ENCODE measurements at places on chromosomes 6 and 20.

DNA sequence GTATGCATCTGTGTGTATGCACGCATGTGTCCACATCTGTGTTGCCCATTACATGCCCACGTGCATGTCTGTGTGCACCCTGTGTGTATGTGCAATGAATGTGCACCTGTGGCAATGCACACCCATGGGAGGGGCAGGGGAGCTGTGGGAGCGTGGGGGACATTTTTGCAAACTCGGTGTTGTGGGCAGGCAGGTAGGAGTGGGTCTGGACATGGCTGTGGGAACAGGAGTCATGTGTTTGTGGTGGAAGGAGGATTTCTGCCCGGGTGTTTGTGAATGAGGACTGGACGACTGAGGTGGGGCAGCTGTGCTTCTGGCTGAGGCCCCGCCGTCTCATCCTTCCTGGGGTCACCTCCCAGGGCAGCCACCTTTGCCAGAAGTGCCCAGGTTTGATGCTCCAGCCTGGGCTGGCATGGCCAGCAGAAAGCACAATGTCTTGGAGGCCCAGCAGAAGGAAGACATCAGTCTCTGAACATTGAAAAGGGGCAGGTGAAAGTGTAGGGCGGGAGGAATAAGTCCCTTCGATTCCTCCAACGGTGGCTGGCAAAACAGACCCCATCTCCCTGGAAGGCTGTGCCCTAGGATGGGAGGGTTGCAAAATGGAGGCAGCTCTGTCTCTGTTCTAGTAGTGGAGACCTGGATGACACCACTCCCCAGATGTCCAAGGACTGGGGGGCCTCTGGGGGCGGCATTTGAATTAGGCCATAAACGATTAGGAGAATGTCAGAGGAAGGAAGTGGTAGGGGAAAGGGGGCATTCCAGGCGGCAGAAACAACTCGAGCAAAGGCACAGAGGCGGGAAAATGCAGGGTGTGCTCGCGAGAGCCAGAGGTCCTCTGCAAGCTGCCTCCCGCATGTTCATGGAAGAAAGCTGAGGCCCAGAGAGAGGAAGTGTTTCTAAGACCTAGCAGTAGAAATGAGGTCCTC is 19.1 kb upstream of the ARMC12 start:
- peak; percentile 59 for DNase-seq

DNA sequence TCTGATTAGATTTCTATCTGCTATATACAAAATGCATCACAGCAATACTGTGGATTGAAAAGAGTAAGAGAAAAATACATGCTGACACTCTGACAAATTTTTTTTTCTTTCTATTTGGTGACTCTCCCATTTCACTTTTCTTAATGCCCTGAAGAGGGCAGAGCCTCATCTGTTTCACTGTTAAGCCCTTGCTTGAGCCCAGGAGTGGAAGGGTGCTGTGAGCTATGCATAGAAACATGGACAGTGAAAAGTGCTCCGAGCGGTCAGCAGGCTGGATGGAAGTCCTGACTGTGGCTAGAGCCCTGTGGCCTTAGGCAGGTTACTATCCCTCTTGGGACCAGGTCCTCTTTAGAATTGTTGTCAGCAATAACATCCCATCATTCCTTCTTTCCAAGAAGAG is 17.4 kb upstream of the CSE1L start:
- no peak for DNase-seq

- DNase-seq: no peak
Measured at GRCh38 chr6:157804448-157805327, 18.4 kb upstream of the SNX9 start.

DNA sequence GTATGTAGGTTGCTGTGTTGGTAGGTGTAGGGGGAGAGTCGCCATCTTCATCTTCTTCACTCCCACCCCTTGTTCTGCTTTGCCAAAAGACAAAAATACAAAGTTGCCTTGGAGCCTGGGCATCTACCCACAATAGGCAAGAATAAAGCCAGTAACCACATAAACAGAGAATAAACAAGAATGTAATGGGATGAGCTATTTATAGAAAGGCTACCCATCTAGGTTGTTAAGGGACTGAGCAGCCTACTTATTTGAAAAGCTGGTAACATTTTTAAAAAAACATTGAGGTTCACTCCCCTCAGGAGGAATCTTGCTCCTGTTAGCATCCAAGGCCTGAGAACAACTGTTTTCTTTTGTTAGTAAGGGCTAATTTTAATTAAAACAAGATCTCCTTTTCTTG is 301.4 kb upstream of the STXBP5 start:
- DNase-seq: no peak

DNA sequence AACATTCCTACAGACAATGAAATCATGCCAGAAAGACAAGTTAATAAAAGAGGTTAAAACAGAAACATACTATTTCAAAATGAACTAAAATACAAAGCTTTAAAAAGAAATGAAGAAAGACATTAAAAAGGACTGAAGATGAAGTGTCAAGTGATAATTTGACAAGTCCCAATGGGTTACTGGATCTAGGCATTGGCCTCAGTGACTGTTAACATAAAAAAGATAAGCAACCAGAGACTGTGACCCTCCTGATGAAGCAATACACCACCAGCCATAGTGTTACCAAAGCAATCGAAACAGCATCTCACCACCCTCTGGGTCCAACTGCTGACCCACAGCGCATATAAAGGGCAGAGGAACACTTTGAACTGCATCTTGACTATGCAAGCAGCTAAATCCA is 130.3 kb downstream of the FIG4 start:
- no peak for DNase-seq

- DNase-seq: no peak
Measured at GRCh38 chr6:166005401-166005943, 162.2 kb downstream of the TBXT start.

DNA sequence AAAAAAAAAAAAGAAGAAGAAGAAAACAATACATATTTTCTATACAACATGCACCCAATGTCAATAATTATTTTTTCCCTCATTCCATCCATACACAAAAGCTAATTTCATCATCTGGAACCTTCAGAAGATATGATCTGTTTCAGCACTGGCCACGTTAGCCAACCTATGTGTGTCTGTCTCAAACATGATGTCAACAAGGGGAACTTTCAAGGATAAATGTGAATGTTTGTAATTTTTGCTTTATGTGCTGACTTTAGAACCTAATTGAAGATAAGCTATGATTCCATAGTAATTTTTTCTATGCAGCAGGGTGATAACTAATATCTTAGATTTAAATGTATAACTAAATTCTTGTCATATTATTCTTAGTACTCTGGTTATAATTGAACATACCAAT is 37.9 kb downstream of the IPCEF1 start:
- DNase-seq: no peak

GRCh38 chr6:160330619-160331018 is 17.6 kb upstream of the SLC22A3 start:
- DNase-seq: no peak

- no peak for DNase-seq
Measured at GRCh38 chr6:157592541-157592940, 211.6 kb downstream of the ZDHHC14 start.

- no peak for DNase-seq
Measured at GRCh38 chr20:45970646-45971424, 1.2 kb downstream of the ZNF335 start.

- no peak for DNase-seq
Measured at GRCh38 chr20:57117296-57117695, 149.1 kb downstream of the BMP7 start.

- peak; percentile 0 for DNase-seq
Measured at GRCh38 chr6:51855310-51856082, 231.9 kb downstream of the PKHD1 start.

DNA sequence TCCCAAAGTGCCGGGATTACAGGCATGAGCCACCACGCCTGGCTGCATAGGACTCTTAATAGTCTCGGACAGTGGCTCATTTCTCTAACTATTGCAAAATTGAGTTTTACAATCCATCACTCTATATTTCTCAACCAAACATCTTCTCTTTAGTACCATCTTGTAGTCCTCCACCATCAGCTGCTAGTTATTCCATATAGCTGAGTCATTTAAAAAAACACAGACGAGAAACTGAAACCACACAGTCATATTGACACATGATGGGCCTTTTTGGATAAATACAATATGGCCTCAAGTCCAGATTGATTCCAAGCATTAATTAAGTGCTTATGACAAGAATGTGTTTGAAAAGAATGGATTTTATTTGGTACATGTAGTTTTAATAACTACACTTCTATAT is 599.1 kb downstream of the MEI4 start:
- no peak for DNase-seq

GRCh38 chr6:13762611-13763441 is 51.2 kb upstream of the RANBP9 start:
- DNase-seq: peak; percentile 97

DNA sequence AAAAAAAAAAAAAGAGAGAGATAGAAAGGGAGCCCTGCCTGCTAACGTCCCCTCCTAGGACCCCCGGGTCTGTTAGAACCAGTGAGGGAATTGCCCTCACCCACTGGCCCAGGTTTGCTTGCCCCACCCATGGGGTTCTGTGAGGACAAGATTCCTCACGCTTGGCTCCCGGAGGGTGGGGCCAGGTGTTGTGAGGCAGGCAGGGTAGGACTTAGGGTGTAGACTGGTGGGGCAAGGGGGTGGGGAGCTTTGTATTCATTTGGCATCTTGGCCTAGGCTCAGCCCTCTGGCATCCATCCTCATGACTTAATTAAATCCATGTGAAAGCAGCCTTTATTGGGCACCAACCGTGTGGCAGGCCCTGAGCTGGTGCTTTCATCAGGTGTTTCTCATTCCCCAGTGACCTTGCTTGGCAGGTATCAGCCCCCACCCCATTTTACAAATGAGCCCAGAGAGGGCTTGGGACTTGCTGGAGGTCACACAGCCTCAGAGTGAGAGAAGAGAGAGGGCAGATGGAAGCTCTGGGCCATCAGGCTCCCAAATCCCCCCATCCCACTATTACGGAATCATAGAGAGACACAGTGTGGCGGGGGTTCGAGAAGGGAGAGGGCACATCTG is 19.0 kb downstream of the RAB44 start:
- DNase-seq: no peak

DNA sequence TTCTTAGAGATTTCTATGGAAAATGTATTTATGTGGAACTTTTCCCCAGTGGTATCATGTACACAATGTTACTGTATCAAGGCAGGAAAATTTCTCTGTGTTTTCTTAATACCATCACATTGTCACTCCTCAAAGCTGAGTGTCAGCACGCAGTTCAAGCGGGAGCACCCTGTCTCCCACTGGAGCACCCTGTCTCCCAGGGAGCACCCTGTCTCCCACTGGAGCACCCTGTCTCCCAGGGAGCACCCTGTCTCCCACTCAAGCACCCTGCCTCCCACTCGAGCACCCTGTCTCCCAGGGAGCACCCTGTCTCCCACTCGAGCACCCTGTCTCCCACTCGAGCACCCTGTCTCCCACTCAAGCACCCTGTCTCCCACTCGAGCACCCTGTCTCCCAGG is 51.3 kb downstream of the PSMG4 start:
- DNase-seq: no peak

DNA sequence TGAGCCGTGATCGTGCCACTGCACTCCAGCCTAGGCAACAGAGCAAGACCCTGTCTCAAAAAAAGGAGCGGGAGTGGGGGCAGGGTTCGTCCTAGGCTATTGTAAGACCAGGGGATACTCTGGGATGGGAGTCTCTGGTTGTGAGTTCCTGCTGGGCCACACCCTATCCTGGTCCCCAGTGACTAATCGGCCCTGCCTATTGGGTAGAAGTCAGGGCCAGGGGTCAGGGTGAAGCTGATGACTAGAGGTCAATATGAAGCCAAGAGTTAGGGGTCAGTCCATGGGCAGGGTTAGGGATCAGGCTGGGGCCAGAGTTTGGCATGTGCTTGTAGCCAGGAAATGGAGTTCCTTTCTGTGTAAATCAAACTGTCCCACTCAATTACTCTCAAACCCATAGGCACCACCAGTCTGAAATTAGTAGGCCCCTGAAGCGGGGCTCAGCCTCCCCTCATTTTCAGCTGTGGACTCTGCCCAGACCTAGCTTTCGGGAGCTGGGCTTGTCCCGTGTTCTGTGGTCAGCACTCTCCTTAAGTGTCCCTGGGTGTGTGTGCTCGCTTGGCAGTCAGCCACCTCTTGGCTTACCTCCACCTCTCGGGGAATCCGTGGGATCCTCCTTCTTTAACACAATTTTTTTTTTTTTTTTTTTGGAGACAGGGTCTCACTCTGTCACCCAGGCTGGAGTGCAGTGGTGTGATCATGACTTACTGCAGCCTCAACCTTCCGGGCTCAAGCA is 1.8 kb downstream of the HSPA12B start:
- DNase-seq: no peak

- DNase-seq: no peak
Measured at GRCh38 chr20:44409132-44409600, 53.7 kb downstream of the HNF4A start.

GRCh38 chr6:151338651-151339200 is 52.6 kb downstream of the ZBTB2 start:
- DNase-seq: no peak

DNA sequence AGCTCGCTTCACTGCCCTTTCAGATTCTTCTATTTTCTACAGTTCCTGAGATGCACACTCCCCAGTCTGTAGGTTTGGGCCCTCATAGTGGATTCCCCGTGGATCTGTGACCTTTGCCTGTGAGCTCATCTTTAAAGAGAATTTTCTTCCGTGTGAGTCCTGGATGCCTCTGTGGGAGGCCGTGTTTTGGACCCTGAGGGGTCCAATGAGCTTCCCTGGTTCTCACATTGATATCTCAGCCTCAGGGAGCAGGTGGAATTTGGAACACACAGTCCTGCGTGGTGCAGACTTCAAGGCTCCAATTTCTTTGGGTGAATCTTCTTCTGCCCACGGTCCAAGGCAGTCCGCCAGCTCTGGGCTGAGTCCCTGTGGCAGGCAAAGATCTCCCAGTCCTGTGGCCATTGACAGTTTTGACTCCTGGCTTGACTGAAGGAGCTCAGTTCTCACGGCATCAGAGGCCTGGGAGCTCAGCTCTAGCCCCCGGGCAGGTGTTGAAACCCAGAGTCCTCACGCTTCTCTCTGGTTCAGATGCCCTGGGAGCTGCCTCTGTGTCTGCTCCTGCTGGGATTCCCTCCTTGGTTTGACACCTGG is 61.0 kb downstream of the PSMG4 start:
- no peak for DNase-seq

- no peak for DNase-seq
Measured at GRCh38 chr6:131331151-131331550, 195.9 kb downstream of the AKAP7 start.

- DNase-seq: no peak
Measured at GRCh38 chr20:43916881-43917371, 2.3 kb downstream of the TOX2 start.

DNA sequence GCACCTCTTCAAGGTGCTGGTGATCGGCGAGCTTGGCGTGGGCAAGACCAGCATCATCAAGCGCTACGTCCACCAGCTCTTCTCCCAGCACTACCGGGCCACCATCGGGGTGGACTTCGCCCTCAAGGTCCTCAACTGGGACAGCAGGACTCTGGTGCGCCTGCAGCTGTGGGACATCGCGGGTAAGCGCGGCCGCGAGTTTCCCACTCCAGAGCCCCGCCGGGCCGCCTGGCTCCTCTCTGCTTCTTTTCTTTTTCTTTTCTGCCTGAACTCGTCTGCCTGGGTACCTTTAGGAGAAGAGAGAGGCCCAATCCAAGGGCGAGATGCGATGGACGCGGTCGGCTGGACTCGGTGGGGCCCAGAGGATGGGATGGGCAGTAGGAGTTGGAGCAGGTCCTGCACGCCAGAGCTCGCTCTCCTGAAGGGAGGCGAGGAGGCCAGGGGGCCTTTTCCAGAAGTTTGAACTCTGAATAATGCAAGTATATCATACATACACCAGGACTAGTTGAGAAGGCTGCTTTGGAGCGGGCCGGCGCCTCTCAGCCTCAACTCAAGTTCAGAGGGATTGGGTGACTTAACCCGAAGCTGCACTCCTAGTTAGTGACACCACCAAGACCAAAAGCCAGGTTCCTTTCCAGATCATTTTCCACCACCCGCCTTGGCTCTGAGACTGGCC is 445 bp downstream of the RAB32 start:
- DNase-seq: no peak
